ENCODE measurements at places on chromosomes 11 and 22. TPM values are rescaled to one million over a fixed set of nuclear protein-coding genes. Genes with fewer than 3 reads are reported as not detected.

DNA sequence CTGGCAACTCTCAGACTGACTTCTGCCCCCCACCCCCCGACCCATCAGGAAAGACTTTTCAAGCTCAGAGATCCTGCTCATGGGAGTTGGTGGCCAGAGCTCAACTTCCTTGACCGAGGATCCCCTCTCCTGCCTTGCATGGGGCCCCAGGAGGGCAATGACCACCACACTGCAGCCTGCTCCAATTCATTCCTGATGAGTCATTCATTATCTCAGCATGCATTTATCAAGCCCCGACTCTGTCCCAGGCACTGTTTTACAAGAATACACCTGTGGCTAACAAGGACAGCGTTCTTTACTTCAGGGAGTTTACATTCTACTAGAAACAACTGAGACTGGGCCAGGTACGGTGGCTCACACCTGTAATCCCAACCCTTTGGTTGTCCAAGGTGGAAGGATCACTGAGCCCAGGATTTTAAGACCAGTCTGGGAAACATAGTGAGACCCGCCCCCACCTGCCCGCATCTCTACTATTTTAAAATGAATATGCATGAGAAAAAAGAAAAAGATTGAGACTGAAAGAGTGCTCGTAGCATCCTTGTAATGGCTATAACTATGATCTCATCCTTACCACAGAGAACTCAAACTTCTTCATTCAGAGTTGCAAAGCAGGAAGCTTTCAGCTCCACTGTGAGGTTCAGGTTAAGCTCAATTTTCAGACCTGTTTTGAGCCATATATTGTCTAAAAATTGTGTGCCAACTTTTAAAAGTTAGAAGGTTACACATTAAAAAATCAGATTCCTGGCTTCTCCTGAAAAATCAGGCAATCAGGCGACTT, 60.4 kb downstream of the FEZ1 start:
- ATAC-seq: peak; percentile 74

DNA sequence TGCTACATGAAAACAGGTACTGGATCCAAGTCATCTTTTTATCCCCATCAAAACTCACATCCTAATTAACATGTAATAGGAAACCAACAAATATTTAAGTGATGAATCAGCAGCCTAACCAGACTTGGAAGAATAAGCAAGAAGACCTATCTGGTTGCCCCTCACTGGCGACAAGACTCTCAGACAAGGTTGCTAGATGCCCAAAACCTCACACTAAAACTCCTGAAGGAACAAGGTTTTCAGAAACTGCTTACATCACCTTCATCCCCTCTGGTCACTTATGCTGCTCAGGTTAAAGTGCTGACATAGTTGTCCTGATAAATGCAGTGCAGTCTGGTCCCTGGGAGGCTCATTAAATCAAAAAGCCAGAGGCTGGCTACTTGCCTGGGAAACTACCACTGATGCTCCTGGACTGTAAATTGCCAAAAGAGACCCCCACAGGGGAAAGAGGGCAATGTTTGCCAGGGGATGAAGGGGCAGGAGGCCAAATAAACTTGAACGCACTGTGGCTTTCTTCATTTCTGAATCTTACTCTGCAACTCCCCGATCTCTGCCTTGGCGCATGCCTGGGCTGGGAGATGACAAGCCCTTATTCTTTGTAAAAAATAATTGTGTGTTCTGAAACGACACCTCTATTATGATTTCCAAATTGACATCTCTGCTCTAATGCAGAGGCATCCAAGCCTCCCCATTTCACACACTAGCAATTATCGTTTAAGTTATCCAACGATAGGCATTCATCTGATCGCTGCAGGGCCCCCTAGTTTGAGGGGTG, 72.7 kb downstream of the AMBRA1 start:
- no peak for ATAC-seq

- peak; percentile 60 for ATAC-seq
These were observed 59.4 kb downstream of the ACER3 start for GRCh38 chr11:76919887-76920746.

DNA sequence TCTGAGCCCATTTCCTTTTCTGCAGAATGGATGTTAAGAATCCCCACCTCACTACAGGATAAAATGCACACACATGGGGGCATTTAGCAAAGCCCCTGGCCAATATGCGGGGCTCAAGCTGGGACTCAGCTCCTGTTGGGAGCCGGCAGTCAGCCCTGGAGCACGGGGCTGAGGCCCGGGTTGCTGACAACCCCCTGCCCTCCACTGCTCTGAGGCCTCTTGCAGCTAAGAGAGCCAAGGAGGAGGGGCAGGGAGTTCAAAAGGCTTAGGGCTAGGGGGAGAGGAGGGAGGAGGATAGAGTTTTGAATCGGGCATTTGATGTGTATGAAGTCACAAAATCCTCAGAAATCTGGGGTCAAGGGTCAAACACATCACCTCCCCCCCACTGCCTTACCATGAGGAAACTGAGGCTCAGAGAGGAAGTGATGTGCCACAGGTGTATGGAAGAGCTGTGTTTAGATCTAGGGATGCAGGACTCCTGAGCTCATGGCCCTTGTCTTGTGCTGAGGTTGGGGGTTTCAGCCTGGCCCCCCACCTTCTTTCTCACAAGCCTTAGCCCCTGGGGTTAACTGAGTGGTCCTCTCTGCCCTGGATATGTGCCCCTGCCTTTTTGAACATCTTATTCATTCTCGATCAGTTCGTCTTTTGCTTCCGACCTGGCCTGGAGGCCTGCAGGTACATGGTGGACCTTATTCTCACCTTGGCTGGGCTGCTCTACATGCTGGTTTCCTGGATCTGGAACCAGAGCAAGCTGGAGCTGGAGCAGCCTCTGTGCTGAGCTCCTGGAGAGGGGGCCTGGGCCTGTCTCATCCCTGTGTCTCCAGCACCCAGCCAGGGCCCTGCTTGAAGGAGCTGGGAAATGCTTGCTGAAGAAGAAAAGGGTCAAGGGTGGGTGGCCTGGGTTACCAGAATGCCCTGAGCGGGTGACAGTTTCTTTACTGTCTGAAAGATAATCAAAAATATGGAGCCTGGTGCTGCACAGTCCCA, 80.3 kb downstream of the LRRC32 start:
- ATAC-seq: no peak

DNA sequence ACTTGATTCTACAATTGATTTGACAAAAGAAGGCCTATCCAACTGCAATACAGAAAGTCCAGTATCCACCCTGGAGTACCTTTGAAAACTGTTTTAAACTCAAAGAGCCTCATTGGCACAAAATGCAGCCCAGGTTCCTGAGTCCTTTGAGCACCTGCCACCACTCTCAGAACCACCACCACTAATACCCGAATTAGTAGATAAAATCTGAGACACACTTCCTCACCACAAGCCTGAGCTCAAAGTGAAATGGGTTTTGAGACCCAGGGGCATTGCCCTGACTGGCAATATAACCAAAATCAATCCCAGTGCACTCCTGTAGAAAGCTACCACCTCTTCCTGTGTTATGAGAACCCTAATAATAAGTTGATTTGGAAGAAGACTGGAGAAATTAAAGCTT, 215.7 kb downstream of the CSNK2A3 start:
- no peak for ATAC-seq

- ATAC-seq: peak; percentile 19
These were observed 29.1 kb upstream of the SYT7 start for GRCh38 chr11:61609980-61610366.

DNA sequence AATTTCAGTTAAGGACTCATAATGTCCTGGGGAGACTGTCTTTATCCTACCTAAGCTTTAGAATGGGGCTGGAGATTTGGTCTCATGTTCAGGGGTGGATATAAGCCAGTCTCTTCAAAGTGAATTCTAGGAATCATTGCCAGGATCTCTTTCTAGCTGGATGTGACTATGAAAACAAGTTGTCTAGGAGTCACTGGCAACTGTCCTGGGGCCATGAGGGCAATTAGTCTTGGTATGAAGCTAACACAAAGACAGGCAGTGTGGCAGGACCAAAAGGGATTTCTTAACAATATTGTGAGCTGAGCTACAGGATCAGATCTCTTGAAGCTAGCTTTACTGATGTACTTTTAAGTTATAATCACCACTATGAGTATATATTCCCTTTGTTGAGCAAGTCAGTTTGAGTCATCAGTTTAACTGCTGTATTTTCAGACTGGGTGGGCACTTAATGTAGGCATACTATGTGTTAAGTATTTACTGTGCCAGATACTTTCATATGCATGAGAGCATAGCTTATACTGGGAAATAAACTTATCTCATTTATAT, 390.0 kb upstream of the CCDC90B start:
- ATAC-seq: no peak

- ATAC-seq: no peak
These were observed 245.1 kb upstream of the ARHGAP42 start for GRCh38 chr11:100442017-100442416.

- no peak for ATAC-seq
These were observed 131.0 kb upstream of the LDLRAD3 start for GRCh38 chr11:35812828-35813227.

- ATAC-seq: no peak
These were observed 126.2 kb downstream of the KCNQ1 start for GRCh38 chr11:2570841-2571597.

DNA sequence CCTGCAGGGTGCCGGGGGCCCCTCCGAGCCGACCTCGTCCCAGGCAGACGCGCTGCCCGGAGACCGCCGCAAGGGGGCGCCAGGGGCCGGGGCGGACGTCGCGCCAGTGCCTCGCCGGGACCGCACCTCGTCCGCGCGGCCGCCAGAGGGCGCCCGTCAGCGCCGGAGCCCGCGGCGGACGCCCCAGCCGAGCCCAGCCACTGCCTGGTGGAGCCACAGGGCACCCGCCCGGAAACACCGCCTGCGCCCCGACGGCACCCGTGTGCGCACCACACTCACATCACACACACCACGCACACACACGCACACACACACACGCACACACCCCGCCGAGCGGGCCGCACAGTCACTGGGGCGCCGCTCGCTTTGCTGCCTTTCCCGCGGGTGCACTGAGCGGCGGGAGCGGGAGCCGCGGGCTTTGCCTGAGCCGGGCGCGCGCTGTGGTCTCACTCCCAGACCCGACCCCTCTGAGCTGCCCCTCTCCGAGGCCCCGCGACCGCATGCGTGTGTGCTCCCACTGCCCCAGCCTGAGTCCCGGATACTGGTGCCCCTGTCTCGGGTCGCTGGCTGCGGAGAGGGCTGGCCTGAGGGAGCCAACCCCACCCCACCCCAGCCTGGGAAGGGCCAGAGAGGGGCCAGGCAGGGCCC, 449.3 kb downstream of the OPCML start:
- peak; percentile 96 for ATAC-seq

DNA sequence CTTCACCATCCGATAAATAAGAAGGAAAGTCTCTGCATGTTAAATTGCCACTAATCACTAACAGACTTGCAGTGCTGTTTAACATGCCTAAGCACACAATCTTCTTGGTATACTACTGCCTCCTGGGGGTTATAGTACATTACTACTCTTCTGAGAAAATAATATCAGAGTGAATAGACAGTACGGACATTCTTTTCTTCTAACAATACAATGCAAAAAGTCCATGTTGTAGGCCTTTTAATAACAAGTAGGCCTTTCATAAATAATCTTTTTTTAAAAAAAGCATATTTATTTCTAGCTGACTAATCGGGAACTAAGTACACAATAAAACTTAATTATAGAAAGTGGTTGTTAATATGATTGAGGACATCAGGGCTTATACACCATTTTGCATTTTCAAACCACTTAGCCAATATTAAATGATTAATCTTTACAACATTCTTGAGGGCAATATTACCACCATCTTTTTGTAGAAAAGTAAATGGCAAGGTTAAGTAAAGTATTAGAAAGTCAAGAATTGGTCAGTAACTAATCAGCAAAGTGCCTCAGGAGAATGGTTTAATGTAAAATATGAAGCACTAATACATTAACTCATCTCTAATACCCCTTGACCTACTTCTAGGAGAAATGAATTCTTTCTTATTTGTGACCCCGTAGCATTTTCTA, 84.7 kb downstream of the TTC28 start:
- peak; percentile 99 for ATAC-seq

DNA sequence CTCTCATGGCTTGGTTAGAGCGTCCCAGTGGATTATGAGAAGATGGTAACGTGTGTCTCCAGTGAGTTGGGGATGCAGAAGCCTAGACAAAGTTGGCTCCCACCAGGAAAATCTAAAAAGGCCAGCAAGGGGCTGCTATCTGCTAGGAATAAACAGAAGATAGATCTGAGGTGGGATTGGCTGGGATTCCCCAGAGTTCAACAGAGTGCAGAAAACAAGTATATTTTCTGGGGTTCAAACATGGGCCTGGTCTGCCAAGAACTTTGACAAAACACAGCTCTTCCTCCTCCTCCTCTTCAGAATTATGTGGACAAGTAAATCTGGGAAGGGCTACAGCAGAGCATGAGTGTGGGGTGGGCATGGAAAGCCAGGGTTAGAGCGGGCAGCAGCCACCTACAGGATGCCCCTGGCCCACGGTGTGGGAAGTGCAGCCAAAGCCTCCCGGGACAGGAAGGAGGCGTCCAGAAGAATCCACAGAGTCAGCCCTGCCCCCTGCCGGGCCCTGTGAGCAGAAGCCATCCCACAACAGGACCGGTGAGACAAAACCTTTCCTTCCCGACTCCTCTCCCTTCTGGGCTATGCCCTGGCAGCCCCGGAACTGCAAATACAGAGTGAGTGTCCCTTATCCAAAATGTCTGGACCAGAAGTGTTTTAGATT, 67.1 kb downstream of the CD82 start:
- ATAC-seq: no peak

- ATAC-seq: no peak
These were observed 30.9 kb upstream of the OR56A1 start for GRCh38 chr11:6061475-6061874.

DNA sequence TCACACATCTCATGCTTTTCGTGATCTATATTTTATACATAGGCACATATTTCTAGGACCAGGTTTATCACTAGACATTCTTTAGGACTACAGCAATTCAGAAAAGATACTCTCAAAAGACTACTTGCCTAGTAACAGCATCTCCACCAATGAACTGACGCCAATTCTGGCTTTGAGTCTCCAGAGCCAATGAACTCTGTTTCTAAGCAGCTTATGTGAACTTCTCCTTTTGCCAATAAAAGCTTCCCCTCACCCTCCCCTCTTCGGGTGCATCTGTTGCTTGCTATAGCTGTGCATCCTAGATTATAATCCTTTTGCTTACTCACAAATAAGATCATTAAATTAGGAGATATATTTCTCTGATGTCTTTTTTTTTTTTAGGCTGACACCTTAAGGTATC, 11.4 kb upstream of the ANKK1 start:
- ATAC-seq: no peak

- ATAC-seq: no peak
These were observed 77.2 kb upstream of the FTH1 start for GRCh38 chr11:62044639-62045121.

- no peak for ATAC-seq
These were observed 5.8 kb downstream of the CD44 start for GRCh38 chr11:35144806-35145205.

- no peak for ATAC-seq
These were observed 1432.6 kb upstream of the TENM4 start for GRCh38 chr11:80873310-80873999.

Gene UPK3A
- not detected for total RNA-seq

Gene OR8D1
- 0.09 TPM for total RNA-seq

Gene EEF1G
- 2,192 TPM for total RNA-seq

Gene CFAP68
- total RNA-seq: 41.9 TPM

Gene CHADL
- not detected for total RNA-seq

Gene APOL5
- not detected for total RNA-seq

Gene PPFIBP2
- total RNA-seq: 20.3 TPM
